ENCODE measurements at places on chromosomes 12 and 14.

GRCh38 chr12:47139000-47139681 is 59.4 kb upstream of the AMIGO2 start:
- DNase-seq, result no peak

DNA sequence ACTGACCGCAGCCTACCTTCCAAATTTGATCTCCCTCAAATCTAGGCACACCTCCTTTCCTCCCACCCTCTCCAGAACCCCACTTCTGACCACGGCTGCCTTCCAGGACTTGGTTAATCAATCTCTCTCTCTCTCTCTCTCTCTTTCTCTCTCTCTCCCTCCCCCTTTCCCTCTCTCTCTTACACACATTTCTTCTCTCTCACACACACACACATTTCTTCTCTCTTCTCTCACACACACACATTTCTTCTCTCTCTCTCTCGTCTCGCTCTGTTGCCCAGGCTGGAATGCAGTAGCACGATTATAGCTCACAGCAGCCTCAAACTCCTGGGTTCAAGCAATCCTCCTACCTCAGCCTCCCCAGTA is 521 bp upstream of the GMFB start:
- DNase-seq, result no peak

DNA sequence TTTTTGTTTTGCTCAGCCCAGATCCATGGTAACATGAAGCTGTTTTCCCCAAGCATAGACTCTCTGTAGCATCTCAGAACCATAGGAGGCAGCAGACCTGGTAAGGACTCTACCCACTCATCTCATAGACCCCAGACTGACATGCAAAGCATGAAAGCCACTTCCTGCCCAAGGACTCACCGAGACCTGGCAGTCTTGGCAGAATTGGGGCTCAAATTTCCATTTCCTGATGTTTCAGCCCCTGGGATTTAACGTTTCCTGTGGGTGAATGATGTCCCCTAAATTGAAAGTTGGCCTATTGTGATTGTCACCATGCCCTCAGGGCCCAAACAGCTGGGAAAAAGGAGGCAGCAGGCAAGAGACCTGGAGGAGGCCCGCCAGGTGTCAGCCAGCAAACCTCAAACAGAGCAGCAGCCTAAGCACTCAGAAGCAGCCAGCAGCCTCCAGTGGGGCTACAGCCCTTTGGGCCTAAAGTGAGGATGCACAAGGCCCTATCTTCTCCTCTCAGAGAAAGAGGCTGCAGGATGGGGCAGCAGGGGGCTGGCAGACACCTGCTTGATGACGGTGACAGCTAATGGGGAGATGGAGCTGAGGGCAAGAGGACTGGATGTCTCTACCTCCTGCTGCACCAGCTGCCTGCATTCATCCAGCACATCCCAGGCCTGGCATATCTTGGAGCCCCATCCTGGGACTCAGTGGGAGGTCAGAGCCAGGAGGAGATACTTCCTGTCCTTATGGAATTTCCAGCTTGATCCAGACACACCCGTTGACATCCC is 8.5 kb downstream of the KRT85 start:
- no peak for DNase-seq

DNA sequence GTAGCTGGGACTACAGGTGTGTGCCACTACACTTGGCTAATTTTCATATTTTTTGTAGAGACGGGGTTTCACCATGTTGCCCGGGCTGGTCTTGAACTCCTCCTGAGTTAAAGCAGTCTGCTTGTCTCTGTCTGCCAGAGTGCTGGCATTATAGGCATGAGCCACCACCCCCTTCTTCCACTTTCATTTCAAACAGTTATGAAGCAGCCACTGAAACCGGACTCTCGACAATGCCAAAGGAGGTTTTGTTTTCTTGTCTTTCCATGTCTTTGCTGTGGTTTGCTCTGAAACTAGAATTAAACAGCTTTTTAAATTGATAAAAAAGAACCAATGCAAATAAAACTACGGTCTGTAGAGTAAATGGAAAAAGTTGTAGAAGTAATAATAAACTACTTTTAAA is 30.4 kb downstream of the RAP1B start:
- no peak for DNase-seq

GRCh38 chr12:1281683-1282366 is 290.8 kb downstream of the ERC1 start:
- no peak for DNase-seq

DNA sequence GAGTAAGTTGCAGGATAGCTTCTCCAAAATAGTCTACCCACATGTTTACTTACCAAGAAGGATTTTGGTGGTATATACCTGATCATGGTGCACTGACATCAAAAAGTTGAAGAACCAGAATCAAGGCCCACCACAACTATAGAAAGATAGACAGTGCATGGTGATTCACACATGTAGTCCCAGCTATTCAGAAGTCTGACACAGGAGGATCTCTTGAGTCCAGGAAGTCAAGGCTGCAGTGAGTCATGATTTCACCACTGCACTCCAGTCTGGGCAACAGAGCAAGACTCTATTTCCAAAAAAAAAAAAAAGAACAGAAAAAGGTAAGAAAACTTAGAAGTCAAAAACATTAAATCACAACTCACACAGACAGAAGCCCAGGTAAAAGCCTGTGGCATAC is 422.2 kb upstream of the FOXG1 start:
- DNase-seq, result no peak

- DNase-seq, result no peak
Observed at GRCh38 chr12:129404556-129404955, 499.3 kb downstream of the TMEM132D start.

Measured in spinal cord (tissue), 10 donors.